ENCODE measurements at places on chromosomes 16 and 17. TPM values are rescaled to one million over a fixed set of nuclear protein-coding genes. Genes with fewer than 3 reads are reported as not detected.

- H3K4me1 ChIP-seq, result no peaks in the 10 kb centered on the region
- H3K36me3 ChIP-seq, result no peaks in the 10 kb centered on the region
- no peaks in the 10 kb centered on the region for H3K27me3 ChIP-seq
- H3K4me3 ChIP-seq, result no peak overlapping the region
- no peak for DNase-seq
Observed at GRCh38 chr17:8283356-8283755, 5.1 kb upstream of the RANGRF start.

The C17orf78 gene
- total RNA-seq, result not detected

The TAOK2 gene
- 62.3 TPM for total RNA-seq

- peaks cover 20% of the 10 kb centered on the region for H3K4me1 ChIP-seq
- H3K4me3 ChIP-seq, result no peak overlapping the region
- no peaks in the 10 kb centered on the region for H3K27me3 ChIP-seq
- no peaks in the 10 kb centered on the region for H3K36me3 ChIP-seq
- DNase-seq, result peak; percentile 94
- H3K27ac ChIP-seq, result peak overlapping the region; percentile 74
Observed at GRCh38 chr17:19398301-19399181, 11.6 kb upstream of the MFAP4 start.

GRCh38 chr16:88777471-88778270 is 7.3 kb downstream of the PIEZO1 start:
- H3K27me3 ChIP-seq, result no peaks in the 10 kb centered on the region
- peaks cover 11% of the 10 kb centered on the region for H3K4me1 ChIP-seq
- no peak overlapping the region for H3K4me3 ChIP-seq
- H3K27ac ChIP-seq, result no peak overlapping the region

- DNase-seq, result no peak
- H3K4me1 ChIP-seq, result peaks cover 3% of the 10 kb centered on the region
- H3K36me3 ChIP-seq, result no peaks in the 10 kb centered on the region
- no peaks in the 10 kb centered on the region for H3K27me3 ChIP-seq
- no peak overlapping the region for H3K4me3 ChIP-seq
Observed at GRCh38 chr16:23827057-23827456, 8.7 kb upstream of the PRKCB start.

- H3K27ac ChIP-seq, result no peak overlapping the region
- H3K36me3 ChIP-seq, result no peaks in the 10 kb centered on the region
- no peak for DNase-seq
- no peaks in the 10 kb centered on the region for H3K27me3 ChIP-seq
- H3K4me1 ChIP-seq, result no peaks in the 10 kb centered on the region
Observed at GRCh38 chr17:22221344-22221743, 529.0 kb downstream of the KCNJ18 start.

DNA sequence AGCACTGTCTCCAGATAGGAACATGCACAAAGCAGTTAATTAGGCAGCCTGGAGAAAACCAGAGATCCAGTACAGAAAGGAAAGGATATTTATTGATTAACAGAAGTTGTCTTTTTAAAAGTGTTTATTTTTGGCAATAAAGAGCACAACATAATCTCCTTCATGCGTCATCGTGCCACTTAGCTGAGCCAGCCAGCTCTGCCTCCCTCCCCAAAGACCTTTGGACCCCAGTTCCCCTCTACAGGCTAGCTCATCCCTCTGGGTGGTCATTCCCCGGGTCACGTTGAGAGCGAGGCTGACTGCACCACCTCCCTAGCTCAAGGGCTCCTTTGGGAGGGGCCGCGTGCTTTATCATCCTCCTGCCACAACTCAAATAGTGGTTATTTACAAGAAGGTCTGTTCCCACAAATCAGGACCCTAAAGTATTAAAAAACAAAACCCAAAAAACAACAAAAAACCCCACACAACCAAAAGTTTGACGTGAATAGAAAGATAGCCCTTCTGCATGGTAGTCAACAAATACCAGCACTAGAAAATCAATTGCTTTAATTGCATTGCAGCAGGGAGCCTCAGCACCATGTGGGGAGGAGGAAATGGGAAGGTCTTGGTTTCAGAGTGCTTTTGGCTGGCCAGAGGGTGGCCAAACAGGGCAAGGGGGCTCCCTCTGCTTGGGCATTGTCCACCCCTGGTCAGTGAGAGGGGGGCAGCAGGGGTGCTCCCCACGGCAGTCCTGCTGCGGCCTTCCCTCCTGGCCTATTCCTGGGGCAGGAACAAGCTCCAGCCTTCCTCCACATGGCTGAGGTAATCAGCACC is 9.6 kb downstream of the POLR2C start:
- peak; percentile 71 for DNase-seq
- no peak overlapping the region for H3K4me3 ChIP-seq
- H3K4me1 ChIP-seq, result peaks cover 16% of the 10 kb centered on the region
- H3K27me3 ChIP-seq, result no peaks in the 10 kb centered on the region
- peaks cover 9% of the 10 kb centered on the region for H3K36me3 ChIP-seq

GRCh38 chr16:82008957-82009592 is 2.2 kb downstream of the SDR42E1 start:
- DNase-seq, result no peak
- H3K36me3 ChIP-seq, result no peaks in the 10 kb centered on the region
- H3K4me3 ChIP-seq, result no peak overlapping the region
- no peaks in the 10 kb centered on the region for H3K27me3 ChIP-seq
- H3K27ac ChIP-seq, result no peak overlapping the region

The DNAH17 gene
- 0.19 TPM for total RNA-seq

The DHRS7C gene
- not detected for total RNA-seq

DNA sequence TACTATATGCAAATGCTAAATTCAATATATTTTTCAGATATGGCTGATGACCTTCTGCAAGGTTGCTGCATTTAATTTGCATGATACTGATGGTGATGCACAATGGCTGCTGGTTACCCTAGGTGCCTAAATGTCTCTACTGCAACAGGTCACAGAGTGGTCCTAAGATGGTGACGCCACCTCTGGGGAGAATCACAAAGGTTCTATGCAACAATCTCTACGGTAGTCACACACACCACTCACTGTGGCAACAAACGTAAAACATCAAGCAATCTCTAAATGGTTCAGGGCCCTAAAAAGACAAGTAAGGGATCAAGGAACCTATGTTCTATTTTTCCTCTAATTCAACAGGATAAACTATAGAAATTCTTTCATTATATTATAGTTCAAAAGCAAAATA is 293.3 kb downstream of the CEP112 start:
- H3K27ac ChIP-seq, result no peak overlapping the region
- H3K4me3 ChIP-seq, result no peak overlapping the region
- H3K4me1 ChIP-seq, result no peaks in the 10 kb centered on the region
- no peak for DNase-seq
- H3K36me3 ChIP-seq, result no peaks in the 10 kb centered on the region
- no peaks in the 10 kb centered on the region for H3K27me3 ChIP-seq

The SEZ6 gene
- not detected for total RNA-seq

GRCh38 chr16:54447576-54448440 is 161.2 kb upstream of the IRX3 start:
- H3K4me1 ChIP-seq, result no peaks in the 10 kb centered on the region
- H3K27ac ChIP-seq, result no peak overlapping the region
- DNase-seq, result no peak
- no peaks in the 10 kb centered on the region for H3K27me3 ChIP-seq
- H3K4me3 ChIP-seq, result no peak overlapping the region

The ZG16B gene
- total RNA-seq, result 62.1 TPM

- no peak for DNase-seq
- H3K27me3 ChIP-seq, result no peaks in the 10 kb centered on the region
- no peaks in the 10 kb centered on the region for H3K4me1 ChIP-seq
- H3K4me3 ChIP-seq, result no peak overlapping the region
- H3K27ac ChIP-seq, result no peak overlapping the region
Observed at GRCh38 chr16:4639899-4640509, 15.4 kb downstream of the MGRN1 start.

The CYB561 gene
- 60.1 TPM for total RNA-seq

- no peaks in the 10 kb centered on the region for H3K4me1 ChIP-seq
- H3K27ac ChIP-seq, result no peak overlapping the region
- H3K36me3 ChIP-seq, result peaks cover 17% of the 10 kb centered on the region
- no peaks in the 10 kb centered on the region for H3K27me3 ChIP-seq
Observed at GRCh38 chr17:47929218-47930000, 12.0 kb upstream of the PNPO start.

The MSLN gene
- 1.8 TPM for total RNA-seq

DNA sequence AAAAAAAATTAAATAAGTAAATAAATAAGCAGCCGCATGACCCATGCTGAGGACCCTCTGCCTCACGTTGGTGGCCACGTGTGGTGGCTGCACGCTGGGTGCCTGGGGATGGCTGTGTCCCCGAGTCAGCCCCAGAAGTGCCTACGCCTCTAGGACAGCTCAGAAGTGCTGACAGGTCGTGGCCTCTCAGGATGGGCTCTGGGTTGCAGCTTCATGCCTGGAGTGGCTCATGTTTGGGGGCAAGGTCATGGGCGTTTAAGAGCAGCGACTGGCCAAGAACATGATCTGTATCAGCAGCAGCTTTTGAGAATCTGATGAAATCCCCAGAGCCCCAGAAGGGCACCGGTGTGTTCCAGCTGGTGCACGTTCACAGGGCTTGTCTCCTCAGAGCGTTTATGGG is 26.8 kb upstream of the CAPN15 start:
- H3K27me3 ChIP-seq, result no peaks in the 10 kb centered on the region
- no peak overlapping the region for H3K4me3 ChIP-seq
- DNase-seq, result no peak
- peaks cover 8% of the 10 kb centered on the region for H3K4me1 ChIP-seq
- no peaks in the 10 kb centered on the region for H3K36me3 ChIP-seq
- no peak overlapping the region for H3K27ac ChIP-seq

- peak; percentile 12 for DNase-seq
- H3K36me3 ChIP-seq, result no peaks in the 10 kb centered on the region
- H3K4me1 ChIP-seq, result no peaks in the 10 kb centered on the region
- H3K4me3 ChIP-seq, result no peak overlapping the region
Observed at GRCh38 chr16:1791256-1791942, 2.1 kb downstream of the IGFALS start.

The HCRT gene
- not detected for total RNA-seq

DNA sequence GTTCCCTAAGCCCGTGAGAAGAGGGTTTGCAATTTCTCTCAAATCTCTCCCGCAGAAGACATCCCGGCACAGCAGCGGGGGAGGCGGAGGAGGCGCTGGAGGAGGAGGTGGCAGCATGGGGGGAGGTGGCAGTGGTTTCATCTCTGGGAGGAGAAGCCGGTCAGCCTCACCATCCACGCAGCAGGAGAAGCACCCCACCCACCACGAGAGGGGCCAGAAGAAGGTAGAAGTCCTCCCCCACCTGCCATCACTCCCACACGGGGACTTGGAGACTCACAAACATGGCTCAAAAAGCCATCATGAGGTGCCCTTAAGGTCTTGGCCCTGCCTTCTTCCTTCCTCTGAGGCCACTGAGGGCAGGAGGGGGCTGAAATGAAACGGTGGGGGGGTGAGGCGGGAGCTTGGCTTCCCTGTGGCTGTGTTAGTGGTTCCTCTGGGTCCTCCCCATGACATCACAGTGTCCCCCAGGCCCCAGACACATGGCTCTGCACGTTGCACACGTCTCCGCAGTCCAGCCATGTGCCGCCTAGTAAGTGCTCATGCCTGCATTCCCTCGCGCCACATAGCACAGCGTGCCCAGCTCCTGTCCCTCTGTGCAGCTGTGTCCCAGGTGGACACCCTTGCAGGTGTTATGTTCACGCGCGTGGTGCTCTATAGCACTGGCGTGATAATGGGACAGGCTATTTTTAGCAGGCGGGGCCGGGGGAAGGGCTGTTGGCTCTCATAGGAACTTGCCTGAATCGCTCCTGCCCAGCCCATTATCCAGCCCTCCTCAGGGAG is 6.9 kb downstream of the MLLT6 start:
- no peaks in the 10 kb centered on the region for H3K4me1 ChIP-seq
- no peak for DNase-seq
- no peak overlapping the region for H3K4me3 ChIP-seq
- H3K27me3 ChIP-seq, result no peaks in the 10 kb centered on the region
- no peak overlapping the region for H3K27ac ChIP-seq

DNA sequence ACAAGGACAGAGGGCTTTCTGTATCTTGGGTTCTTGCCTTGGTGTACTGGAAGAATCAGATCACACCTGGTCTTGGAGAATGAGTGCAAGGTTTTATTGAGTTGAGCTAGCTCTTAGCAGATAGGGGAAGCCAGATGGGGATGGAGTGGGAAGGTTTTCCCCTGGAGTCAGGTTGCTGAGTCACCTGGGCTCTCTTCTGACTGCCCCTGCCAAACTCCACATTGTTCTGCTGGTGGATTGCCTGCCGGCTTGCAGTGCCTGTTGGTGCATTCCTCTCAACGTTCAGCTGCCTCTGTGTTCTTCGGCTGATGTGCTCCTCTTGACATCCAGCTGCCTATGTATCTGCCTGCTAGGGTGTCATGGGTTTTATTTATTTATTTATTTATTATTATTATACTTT is 1431.1 kb downstream of the CDH8 start:
- H3K27ac ChIP-seq, result no peak overlapping the region
- no peak overlapping the region for H3K4me3 ChIP-seq
- DNase-seq, result no peak
- no peaks in the 10 kb centered on the region for H3K4me1 ChIP-seq
- no peaks in the 10 kb centered on the region for H3K36me3 ChIP-seq

DNA sequence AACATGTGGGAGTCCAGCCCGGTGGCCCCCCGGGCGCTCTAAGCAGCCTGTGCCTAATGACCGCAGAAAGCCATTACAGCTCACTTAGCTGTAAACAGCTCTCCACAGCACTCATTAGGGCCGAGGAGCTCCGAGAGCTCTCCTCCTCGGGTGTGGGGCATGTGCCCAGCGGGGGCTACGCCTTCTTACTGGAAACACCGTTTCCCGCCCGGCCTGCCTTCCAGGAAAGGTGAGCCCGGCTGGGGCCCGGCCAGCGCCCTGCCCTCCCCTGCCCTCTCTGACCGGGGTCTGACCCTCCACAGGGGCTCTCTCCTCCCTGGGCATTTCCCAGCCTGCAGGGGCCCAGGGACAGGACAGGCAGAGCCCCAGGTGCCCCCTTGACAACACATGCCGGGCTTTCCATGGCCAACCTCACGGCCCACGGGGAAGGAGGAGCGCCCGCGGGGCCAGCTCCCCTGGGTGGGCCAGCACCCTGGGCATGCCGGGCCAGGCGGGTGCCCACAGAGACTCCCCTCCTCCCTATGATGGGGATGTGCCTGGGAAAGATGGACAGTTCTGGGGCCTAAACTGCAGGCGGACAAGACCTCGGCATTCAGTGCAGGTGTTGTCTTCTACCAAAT is 72.6 kb downstream of the SDK2 start:
- DNase-seq, result no peak
- H3K4me1 ChIP-seq, result no peaks in the 10 kb centered on the region
- H3K27ac ChIP-seq, result no peak overlapping the region
- H3K4me3 ChIP-seq, result no peak overlapping the region
- no peaks in the 10 kb centered on the region for H3K36me3 ChIP-seq
- H3K27me3 ChIP-seq, result no peaks in the 10 kb centered on the region

The MYBBP1A gene
- total RNA-seq, result 21.4 TPM

DNA sequence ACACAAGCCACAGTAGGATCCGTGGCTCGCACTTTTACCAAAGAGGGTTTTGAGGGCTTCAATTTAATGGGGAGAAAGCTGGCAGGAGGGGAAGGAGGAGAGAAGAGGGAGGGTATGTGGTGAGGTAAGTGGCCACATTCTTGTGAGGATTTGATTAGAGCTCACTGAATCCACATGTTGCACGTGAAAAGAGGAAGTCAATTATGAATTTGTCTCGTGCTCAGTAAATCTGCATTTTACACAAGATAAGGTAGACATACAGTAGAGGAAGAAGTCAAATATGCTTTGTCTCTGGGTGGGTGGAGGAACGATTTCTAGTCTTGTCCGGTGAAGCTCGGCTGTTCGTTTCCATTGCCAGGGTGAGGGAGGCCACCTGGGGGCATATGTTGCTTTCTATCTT is 862 bp downstream of the ZNF232 start:
- peak overlapping the region; percentile 63 for H3K4me3 ChIP-seq
- no peak overlapping the region for H3K27ac ChIP-seq
- no peaks in the 10 kb centered on the region for H3K4me1 ChIP-seq
- no peak for DNase-seq

All from colonic mucosa (tissue), 4 donors.